ENCODE measurements at places on chromosomes 2 and 18.

DNA sequence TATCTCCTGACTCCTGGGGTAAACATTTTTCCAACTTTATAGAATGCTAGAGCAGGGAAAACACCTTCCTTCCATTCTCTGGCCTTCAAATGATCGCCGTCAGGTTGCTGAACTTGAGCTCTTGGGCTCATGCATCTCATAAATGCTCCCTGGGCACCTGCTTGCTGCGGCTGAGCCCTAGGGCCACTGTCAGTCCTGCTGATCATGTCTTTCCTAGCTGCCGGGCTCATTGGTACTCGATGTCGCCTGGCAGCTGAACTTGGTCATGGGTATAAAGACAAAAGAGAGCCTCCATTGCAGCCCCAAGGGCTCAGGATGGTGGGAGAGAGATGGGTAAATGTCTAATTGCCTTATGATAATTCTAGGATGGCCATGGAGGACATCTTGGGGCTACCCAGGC, 80.6 kb downstream of the HS1BP3 start:
- no peak for DNase-seq

DNA sequence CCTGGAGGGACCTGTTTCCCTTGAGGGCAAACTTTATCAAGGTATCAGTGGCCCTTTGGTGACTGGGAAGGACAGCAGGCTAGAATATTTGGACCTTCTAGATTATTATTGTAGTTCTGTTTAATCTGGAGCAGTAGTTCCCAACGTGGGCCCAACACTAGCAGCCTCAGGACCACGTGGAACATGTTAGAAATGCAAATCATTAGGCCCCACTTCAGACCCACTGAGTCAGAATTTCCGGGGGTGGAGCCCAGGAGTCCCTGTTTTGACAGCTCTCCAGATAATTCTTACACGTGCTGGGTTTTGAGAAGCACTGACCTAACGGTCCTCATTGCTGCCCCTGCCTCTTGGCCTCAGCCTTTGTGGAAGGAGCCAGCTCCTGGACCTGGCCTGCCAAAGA, 25.5 kb upstream of the DYNC2LI1 start:
- no peak for DNase-seq

- DNase-seq = no peak
These were observed 85.6 kb downstream of the CD8B2 start for GRCh38 chr2:106572541-106573450.

DNA sequence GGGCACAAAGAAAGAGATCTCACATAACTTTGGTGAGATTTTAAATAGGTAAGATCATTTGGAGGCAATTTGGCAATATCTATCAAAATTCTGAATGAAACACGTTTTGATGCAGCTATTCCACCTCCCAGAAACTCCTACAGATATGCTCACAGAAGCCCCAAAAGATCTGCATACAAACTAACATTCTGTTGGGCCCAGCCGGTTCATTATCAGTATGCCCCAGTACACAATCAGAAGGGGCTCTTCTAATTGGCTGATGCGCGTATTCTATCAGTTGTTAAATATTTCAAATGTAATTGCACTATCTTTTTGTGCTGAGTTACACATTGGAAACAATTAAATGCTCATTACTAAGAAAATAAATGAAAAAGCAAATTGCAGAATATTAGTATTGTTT, 7.1 kb upstream of the TGIF1 start:
- no peak for DNase-seq

GRCh38 chr2:147826278-147827087, 18.3 kb upstream of the ACVR2A start:
- DNase-seq = no peak

DNA sequence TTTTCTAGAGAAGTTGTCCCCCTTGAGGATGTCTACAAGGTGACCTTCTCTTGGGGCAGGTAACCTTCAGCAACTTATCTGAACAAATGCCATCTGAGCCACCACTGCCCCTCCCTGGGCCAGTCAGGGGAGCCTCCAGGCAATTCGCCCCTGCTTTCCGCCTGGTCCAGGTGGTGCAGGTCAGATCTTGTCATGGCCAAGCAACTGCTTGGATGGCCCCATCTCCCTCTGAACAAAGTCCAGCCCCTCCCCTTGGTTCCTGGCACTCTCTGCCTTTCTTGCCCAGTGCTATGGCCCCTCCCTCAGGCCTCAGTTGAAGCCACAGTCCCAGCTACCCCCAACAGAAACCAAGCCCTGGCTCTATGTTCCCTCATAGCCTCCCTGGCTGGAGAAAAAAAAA, 138.7 kb downstream of the ALPK2 start:
- DNase-seq = no peak

DNA sequence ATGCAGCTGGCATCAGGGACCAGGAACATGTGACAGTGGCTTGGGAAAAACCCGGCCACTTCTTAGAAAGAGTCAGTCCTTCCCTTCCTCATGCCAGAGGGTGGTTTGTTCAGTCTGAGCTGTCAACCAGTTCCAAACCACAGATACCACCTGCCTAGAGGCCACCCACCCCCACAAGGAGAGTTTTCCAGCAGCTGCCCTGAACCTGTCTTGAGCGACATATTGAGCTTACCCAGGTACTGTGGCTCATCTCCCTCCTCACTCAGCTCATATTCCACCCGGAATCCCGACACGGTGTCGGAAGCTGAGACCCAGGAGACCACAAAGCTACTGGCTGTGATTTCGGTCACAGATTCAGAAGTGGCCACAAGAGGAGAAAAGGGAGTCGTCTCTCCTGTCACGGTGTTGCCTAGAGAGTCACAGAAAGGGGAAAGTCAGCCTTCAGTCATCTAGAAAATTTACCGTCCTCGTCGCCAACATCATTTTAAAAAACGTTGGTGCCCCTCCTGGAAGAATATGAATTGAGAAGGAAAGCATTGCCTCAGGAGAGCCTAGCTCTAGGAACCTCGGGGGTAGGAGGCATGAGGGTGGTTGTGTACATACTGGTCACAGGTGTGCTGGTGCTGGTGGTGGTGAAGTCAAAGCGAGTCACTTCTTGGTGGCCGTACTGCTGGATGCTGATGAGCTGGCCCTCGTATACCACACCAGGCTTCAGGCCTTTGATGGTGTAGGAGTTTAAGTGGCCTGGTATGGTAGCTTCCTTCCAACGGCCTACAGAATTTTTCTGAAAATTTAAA, 26.3 kb downstream of the FN1 start:
- no peak for DNase-seq

DNA sequence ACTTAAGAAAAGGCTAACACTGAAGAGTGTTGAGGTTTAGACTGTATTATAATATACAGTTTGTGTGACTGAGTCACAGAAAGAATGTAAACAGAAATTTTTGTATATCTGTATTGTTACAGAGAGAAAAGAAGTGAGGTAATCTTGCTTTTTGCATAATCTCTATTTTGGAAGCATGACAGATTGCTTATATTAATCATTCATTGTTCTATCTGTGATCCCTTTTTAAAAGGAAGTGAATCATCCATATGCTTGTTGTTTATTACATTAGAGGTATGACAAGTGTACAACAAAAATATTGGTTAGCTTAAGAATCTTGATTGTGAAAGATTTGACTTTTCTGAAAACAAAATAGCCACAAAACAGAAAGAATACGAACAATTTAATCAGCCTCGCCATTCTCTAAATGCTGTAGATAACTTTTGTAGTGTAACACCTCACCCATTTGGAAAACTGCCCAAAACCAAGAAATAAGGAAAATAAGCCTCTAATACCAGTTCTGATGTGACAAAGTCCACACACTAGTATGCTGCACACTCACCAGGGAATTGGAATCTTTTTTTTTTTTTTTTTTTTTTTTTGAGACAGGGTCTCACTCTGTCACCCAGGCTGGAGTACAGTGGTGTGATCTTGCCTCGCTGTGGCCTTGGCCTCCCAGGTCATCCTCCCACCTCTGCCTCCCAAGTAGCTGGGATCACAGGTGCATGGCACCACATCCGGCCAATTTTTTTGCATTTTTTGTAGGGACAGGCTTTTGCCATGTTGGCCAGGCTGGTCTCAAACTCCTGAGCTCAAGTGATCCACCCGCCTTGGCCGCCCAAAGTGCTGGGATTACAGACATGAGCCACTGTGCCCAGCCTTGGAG, 91.5 kb upstream of the LPIN2 start:
- DNase-seq = no peak

- DNase-seq = no peak
These were observed 38.4 kb downstream of the TCF4 start for GRCh38 chr18:55549474-55550104.

DNA sequence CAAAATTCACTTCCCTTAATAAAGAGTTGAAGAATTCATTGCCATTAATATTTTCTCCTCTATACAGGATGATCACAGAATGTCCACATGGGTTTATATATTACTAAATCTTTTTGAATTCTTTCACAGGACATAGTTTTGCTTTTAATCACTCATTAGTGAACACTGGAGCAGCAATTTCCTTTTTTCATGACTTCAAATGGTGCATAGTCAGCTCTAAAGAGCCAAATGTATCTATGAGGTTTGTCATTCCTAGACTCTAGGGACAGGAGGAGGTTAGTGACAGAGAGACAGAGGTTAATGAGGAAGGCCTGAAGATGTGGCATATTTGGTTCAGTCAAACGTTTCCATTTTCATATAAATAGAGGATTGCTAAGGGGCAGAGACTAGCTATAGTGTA, 111.8 kb downstream of the FSHR start:
- no peak for DNase-seq

Data from NCI-H1105 (cell line).